ENCODE measurements at places on chromosomes 16 and 17. TPM values are rescaled to one million over a fixed set of nuclear protein-coding genes. Genes with fewer than 3 reads are reported as not detected.

GRCh38 chr17:38621538-38621937 lies 15.8 kb upstream of the SRCIN1 start:
- DNase-seq, result no peak

DNA sequence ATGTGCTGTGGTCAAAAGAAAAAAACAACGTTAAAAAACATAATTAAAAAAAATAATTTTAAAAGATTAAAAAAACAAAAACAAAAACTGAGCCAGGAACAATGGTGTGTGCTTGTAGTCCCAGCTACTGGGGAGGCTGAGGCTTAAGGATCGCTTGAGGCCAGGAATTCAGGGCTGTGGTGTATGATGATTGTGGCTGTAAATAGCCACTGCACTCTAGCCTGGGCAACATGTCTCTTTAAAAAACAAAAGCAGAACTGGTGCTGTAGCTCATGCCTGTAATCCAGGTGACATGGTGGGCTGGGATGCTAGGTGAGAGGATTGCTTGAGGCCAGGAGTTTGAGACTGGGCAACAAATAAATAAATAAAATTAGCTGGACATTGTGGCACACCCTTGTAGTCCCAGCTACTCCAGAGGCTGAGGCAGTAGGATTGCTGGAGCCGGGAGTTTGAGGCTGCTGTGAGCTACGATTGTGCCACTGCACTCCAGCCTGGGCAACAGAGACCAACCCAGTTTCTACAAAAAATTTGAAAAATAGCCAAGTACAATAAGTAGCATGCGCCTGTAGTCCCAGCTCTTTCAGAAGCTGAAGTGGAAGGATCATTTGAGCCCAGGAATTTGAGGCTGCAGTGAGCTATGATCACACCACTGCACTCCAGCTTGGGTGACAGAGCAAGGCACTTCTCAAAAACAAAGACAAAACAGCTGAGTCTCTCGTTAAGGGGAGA lies 43.6 kb downstream of the NFATC3 start:
- no peak for DNase-seq

DNA sequence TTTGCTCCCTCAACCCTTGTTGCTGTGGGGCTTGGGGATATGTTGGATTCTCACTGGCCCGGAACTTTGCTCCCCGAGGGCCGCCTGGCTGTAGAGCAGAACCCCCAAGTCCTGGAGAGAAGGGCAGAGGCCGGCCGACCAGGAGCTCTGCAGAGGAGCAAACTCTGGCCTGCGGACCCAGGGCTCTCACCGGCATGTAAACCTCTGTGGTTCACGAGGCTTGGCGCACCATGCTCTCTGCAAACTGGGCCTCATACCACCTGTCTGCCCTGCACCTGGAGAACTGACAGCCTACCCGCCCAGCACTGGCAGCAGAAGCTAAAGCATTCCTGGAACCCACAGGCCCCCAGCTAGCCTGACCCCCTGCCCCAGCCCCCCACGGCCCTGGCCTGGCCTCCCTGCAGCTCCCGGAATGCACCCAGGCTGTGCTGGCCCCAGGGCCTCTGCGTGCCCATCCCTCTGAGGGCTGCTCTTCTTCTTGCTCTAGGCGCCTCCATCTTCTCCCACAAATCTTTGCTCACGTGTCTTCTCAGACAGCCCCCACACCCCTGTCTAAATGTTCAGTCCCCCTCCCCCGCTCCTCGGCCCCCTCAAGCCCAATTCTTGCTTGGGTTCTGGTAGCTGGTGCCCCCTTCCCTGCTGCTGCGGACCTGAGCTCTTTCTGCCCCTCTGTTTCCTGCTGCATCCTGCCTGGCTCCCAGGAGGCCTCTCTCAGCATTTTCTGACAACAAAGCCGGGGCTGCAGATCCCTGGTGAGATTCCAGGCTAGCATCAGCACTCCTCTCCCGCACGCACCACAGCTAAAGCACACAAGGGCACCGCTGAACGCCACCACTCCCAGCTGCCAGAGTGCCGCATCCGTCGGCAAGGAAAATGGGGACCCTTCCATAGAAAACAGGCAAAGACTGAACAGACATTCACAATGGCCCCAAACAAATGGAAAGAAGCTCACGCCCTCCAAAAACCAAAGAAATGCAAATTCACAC lies 23.3 kb downstream of the ACTG1 start:
- DNase-seq, result no peak

DNA sequence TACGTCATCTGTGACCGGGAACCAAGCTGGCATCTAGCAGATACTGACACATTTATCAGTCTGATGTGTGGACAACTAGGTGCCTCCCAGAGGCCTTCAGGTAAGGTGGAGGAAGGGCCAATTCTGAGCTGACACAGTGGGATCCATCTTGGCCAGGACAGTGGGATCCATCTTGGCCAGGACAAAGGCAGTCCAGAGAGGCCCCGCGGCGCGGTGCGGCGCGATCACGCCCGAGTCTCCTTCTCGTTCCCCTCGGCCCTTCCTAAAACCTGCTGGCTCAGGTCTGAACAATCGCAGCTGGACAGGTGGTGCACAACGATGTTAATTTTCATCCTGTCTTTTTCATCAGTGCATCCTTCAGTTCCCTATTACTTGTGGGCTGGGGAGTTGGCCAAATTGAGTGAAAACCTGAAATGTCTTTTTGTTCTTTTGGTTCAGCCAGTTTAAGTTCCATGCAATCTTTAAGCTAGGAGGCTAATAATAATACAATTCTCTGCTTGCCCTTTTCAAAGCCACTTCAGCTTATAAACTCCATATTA lies 486 bp upstream of the WSB1 start:
- DNase-seq, result no peak

- DNase-seq, result no peak
Observed at GRCh38 chr17:49928126-49928800, 40.7 kb upstream of the DLX4 start.

DNA sequence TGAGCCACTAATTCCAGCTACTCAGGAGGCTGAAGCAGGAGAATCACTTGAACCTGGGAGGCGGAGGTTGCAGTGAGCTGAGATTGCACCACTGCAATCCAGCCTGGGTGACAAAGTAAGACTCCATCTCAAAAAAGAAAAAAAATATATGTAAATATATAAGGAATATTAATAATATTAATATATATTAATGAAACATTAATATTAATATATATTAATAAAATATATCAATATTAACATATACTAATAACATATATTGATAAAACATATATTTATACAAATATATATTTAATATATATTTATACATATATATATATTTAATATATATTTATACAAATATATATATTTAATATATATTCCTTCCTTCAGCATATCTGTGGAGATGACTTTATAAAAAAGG lies 338.0 kb downstream of the NPIPA8 start:
- DNase-seq, result no peak

GRCh38 chr16:5064915-5065314 lies 841 bp downstream of the C16orf89 start:
- peak; percentile 82 for DNase-seq

DNA sequence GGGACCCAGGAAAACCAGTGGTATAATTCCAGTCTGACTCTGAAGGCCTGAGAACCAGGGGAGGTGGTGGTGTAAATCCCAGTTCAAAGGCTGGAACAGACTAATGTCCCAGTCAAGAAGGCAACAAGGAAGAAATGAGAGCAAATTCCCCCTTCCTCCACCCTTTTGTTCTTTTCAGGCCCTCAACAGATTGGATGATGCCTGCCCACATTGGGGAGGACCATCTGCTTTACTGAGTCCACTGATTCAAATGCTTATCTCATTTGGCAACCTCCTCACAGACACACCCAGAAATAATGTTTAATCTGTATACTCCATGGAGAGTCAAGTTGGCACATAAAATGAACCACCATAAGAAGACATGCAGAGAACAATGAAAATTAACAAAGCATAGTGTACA lies 61.9 kb upstream of the CRYM start:
- no peak for DNase-seq

GRCh38 chr17:75634376-75634740 lies 1.1 kb downstream of the SMIM5 start:
- peak; percentile 47 for DNase-seq

- DNase-seq, result no peak
Observed at GRCh38 chr17:49825645-49826044, 22.2 kb downstream of the TAC4 start.

DNA sequence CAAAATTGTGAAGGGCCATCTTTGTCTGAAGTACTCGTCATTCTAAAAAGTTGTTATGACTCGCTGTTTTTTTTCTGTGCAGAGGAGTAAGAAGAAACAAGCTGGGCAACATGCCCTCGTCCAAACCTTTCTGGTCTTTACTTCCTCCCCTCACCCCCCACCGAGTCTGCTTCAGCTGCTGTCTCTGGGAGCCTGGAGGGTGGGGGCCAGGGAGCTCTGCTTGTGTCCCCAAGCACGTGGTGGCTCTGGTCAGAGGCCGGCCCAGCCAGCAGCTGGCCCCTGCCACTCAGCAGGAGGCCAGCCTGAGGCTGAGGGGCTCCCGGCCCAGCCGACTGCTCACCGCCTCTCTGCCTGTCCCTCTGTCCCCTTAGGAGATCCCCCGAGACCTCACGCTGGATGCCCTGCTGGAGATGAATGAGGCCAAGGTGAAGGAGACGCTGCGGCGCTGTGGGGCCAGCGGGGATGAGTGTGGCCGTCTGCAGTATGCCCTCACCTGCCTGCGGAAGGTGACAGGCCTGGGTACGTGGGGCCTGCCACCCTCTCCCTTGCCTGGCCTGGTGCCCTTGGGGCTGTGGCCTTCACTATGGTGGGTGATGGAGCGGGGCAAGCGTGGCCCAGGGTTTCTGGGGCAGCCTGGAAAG lies 53.7 kb upstream of the LGALS9 start:
- DNase-seq, result no peak

DNA sequence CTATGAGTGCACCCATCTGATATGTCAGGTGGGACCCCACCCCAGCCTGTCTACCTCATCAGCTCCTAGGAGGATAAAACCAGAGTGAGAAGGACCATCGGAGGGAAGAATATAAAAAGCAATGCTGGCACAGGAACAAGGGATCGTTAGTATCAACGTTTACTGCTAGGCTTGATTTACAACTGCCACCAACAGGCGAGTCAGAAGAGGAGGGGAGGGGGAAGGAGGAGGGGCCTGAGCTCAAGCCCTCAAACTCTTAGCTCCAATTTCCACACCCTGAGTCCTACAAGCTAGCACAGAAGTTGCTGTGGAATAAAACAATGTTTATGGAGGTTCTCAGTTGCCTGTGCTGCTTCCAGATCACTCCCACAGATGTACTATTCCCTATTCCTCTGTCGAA lies 234.5 kb downstream of the C16orf78 start:
- DNase-seq, result no peak

DNA sequence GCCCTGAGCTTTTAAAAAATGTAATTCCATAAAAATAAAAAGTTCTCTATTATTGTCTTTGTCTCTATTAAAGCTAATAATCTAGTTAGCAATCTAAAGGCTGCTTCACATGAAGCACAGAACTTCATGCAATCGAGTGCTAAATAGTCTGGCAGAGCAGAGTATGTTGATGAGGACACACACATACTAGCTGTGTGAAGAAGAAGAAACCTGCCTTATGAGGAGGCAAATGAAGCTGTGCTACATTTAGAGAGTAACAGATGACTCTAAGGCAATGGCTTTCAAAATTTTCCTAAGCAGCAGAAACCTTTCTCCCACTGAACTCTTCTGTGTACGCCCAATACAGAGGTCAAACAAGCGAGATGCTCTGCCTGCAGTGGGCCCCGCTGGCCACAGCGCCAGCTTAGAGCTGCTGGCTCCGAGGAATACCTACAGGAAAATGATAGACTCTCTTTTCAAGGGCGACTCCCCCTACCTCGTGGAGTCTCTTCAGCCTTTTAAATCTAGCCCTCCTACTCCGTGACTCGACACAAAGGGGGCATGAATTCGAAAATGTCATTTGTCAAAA lies 39.2 kb downstream of the GNA13 start:
- DNase-seq, result no peak

DNA sequence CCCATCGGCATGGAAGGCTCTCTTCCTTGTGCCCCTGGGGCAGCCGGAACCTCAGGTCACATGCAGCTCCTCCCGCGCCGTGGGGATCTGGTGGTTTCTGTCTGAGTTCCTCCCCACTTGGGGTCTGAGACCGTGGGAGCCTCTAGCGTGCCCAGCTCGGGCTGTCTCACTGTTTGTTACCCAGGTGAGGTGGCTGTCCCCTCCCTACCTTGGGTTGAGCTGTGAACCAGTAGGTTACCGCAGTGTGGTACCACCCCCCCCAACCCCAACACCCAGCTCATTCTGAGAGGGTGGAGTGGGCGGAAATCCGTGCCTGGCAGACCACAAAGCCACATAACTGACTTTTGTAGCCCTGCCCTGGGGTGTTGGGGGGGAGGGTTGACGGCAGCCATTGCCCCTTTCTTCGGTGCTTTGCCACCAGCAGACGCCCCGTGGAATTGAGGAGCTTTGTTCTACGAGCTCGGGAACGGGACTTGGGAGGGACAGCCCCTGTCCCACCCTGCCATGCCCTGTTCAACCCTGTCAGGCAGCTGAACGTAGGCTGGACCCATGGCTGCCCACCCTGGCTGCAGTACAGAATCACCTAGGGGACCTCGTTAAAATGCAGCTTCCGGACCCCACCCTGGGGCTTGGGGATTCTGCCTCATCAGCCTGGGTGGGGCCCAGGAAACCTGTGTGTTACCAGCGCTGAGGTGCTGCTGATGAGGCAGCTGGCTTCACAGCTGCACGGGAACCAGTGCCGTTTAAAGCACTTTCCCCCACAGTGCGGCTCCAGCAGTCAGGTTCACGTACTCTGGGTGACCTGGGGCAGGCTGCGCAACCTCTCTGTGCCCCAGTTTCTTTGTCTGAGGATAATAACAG lies 18.5 kb downstream of the RAP1GAP2 start:
- DNase-seq, result peak; percentile 72

DNA sequence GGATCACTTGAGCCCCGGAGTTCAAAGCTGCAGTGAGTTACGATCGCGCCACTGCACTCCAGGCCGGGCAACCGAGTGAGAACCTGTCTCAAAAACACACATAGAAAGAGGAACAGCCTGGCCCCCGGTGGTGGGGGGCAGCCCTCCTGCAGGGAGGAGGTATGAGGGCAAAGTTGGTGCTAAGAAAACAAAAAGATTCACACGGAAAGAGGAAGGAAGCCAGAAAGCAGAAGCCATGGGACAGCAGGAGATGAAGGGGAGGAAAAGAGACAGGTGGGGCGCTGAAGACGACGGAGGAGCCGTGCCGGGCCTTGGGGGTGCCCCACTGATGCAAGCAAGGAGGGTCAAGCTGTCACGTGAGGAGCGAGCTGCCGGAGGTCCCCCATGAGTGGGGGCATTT lies 8.2 kb upstream of the C16orf74 start:
- DNase-seq, result no peak

GRCh38 chr16:24609417-24609739 lies 70.0 kb downstream of the RBBP6 start:
- no peak for DNase-seq

GRCh38 chr17:58757162-58757613 lies 1.5 kb downstream of the PPM1E start:
- no peak for DNase-seq

- no peak for DNase-seq
Observed at GRCh38 chr16:25109643-25110042, 1.9 kb upstream of the LCMT1 start.

Gene SLC46A1
- 23.3 TPM for total RNA-seq

Gene CLEC16A
- 34.6 TPM for total RNA-seq

Gene NDRG4
- 47.9 TPM for total RNA-seq

Gene HBQ1
- total RNA-seq, result not detected

Gene NKD1
- total RNA-seq, result 30.7 TPM

Gene C1QTNF1
- total RNA-seq, result 24.9 TPM

Gene KRTAP4-5
- not detected for total RNA-seq

Gene HNF1B
- 15.2 TPM for total RNA-seq

Gene CXCL16
- 249 TPM for total RNA-seq

Gene TNFSF13
- total RNA-seq, result 161 TPM

Gene P2RX5
- total RNA-seq, result 2.5 TPM

Gene CX3CL1
- total RNA-seq, result 33.6 TPM

Data from lower lobe of right lung (tissue), 2 donors.